ENCODE measurements at places on chromosomes 7 and 10.
A peak's percentile ranks its signal among the peaks of the same experiment; 100 is the strongest.

DNA sequence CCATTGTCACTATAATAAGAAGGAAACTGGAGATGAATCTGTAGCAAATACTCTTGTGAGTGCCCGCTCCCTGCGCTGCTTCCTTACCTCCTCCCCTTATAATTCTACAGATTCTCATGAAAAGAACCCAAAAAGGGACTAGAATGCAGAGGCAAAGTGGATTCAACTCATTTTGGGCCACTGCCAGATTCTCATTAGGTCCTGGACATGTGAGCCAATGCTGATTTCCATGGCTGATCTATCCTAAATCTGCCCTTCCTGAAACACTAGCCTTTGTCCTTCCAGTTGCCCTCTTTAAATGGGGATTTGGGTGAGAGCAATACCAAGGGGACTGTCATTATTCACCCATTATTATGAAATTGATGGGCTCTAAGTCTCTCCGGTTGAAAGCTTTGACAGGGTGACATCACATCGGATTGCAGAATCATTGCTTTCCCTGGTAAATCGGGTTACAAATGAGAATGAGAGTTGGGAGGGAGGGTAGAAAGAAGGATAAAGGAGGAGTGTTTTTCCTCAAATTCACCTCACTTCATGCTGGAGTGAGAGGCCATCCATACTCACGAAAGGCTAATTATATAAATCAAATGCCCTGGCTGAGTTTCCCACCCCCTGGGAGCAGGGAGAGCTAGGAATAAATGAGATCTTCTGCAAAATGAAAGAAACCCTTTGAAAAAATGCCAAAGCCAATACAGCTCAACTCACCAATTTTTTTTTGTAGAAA is 37.5 kb downstream of the PTN start:
- no peak for DNase-seq

DNA sequence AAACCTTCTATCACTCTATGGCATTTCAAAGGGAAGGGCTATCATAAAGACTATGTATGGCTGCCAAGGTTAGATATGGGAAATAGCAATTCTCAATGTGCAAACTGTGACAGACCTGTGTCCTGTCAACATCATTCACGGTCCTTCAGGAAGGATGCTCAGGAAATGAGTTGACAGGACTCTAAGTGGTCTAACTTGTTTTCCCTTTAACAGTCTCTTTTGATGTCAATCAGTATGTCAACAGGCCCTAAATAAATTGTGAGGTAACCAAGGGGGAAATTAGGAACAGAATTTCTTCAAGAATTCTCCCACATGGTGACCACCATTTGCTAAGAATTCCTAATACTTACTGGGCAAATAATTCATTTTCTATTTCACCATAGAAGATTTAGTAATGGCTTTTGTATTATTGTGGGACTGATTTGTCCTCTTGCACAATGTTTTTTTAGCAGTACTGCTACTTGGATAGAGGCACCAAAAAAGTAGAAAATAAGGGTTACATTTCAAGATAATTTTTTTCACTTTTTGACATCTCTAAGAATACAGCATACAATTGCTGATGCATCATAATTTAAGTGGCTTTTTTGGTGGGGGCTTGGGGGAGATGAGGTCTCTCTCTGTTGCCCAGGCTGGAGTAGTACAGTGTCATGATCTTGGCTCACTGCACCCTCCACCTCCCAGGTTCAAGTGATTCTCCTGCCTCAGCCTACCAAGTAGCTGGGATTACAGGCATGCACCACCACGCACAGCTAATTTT is 275.8 kb downstream of the CACNA2D1 start:
- DNase-seq: no peak

- DNase-seq: no peak
Observed at GRCh38 chr7:45211066-45211465, 53.5 kb downstream of the RAMP3 start.

DNA sequence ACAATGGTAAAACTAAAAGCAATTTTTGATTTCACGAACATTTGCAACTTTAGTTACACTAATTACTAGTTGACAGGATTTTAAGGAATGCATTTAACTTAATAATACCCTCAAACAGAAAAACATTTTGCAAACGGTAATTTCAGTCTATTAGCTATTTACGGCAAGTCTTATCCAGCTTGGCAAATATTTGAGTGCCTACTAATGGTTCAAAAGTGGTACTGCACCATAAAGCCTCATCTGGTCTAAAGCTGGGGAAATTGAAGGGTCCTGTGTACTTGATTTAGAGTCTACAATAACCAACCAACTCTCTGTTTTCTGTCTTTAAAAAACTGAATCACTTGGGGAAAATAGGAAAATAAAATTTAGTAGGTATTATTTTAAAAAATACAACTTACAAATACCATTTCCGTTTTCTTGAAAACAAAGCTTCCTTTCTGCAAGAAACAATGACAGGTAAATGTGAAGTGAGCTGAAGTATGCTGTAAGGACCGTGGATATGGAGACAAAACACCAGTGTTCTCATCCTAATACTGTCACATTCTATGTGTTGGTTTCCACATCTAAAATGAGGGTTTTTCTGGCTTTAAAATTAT is 142.3 kb downstream of the VPS50 start:
- peak; percentile 13 for DNase-seq

DNA sequence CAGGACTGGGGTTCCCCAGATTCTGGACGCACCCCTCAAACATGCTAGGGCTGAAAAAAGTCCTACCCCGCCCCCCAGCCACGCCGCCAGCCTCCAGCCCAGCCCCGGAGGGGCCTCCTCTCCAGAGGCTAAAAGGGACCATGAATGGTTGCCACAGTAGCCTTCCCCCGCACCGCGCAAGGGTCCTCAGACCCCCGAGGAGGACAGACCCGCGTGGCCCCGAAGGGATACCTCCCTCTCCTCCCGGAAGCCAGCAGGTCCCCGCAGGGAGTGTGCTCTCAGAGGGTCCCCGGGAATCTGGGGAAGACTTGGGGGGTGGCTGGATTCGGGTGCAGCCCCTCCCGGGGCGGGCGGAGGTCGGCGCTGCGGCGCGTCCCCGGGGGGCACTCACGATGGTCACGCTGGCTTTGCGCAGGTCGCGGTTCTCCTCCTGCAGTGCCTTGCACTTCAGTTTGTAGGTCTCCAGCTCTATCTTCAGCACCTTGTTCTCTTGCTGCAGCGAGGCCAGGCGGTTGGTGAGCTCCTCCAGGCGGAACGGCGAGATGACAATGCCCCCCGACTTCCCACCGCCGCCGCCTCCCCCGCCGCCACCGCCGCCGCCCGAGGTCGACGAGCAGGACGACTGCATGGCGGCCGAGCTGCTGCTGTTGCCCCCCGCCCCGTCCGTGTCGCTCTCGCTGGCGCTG is 482 bp downstream of the CCDC6 start:
- no peak for DNase-seq

DNA sequence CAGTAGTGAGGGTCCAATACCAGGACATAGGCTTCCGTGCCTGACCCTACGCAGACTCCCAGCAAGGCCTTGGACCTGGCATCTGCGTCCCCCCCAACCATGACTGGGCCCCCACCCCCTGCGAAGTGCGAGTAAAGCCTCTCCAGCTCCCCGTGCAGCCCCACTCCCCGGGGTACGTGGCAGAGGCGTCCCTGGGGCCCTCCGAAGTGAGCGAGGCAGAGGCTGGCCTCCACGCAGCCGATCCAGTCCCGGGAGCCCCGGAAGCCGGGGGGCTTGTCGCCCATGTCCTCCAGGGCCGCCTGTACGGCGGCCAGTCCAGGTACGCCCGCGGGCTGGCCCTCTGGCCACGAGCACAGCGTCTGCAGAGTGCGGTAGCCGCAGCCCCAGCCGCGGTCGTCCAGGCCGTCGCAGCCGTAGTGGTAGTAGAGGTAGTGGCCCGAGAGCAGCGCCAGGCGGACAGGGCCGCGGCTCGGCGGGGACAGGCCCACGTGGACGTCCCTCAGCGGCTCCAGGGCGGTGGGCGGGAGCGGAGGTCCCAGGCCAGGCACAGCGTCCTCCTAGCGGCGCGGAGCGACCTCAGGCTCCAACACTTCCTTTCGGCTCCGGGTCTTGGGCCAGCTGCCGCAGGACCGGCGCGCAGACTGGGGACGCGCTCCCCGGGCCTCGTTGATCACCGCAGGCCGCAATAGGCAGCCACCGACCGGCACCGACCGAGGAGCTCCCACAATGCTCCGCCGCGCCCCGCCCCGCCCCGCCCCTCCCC is at the start of gene UFSP1:
Gene UFSP1 (minus strand): TSS at position 728 of the 763 bp plus-strand sequence. CDS start 444 bp downstream, at position 284.
- no peak for DNase-seq

DNA sequence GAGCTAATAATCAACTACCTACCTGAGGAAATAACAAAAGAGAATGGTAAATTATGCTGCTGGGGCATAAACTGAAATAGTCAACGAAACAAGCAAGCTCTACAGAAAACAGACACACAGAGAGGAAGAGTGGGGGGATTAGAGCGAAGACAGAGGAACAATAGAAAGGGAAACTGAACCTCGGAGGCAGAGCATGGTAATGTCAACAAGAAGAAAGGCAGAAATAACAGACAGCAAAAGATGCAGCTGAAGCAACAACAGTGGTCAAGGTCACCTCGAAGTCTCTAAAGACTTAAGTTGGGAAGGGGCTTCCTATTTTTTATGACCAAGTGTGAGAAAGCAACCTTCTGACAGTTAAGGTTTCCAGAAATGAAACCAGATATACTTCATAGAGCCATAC is 177.0 kb downstream of the ZNF438 start:
- no peak for DNase-seq

DNA sequence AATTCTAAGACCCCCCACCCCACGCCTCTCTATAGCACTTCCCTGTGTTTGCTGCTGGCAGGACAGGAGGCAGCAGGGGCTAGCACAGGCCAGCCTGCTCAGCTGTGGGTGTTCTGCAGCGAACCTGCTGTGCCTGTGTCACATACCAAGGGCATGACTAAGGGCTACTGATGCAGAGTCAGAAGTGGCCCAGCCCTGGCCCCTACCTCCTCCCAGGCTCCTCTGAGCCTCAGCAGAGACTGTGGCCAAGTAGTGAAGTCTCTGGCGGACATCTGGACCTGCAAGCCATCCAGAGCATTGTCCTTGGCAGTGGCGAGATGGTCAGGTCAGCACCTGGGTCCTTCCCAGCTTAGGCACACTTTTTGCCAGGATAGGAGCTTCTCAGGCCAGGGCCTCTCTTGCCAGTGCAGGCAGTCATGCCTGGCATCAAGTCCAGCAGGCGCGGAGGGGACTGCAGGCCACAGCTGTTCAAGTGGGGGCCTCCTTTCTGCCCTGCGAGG is 116.3 kb upstream of the RET start:
- DNase-seq: no peak

DNA sequence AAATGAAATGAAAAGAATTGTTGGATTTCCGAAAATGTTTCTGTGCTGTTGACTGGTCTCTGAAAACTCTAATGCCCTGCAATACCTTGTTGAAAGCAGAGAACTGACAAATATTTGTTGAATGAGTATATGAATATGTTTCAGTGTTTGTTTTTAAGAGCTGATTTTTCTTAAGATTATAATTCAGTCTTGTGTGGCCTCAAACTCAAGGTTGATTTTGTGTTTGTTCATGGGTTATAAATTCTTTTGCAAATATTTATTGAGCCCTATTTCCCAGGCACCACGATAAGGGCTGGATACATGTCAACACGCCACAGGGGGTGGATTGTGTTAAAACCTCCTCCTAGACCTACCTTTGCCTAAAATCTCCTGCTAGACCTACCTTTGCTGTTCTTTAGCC is 203.9 kb upstream of the PLPP4 start:
- DNase-seq: no peak

- DNase-seq: no peak
Observed at GRCh38 chr7:157865351-157866165, 528.8 kb downstream of the DNAJB6 start.

DNA sequence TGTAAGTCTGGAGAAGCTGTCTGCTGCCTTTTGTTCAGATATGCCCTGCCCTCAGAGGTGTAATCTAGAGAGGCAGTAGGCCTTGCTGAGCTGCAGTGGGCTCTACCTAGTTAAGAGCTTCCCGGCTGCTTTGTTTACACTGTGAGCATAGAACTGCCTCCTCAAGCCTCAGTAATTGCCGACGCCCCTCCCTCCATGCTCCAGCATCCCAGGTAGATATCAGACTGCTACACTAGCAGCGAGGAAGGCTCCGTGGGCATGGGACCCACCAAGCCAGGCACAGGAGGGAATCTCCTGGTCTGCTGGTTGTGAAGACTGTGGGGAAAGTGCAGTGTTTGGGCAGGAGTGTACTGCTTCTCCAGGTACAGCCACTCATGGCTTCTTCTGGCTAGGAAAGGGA is 26.4 kb upstream of the CXCL12 start:
- no peak for DNase-seq

GRCh38 chr10:97566336-97566996 is 6.1 kb upstream of the ANKRD2 start:
- DNase-seq: no peak

- DNase-seq: no peak
Observed at GRCh38 chr10:70063418-70064098, 10.9 kb downstream of the MACROH2A2 start.

DNA sequence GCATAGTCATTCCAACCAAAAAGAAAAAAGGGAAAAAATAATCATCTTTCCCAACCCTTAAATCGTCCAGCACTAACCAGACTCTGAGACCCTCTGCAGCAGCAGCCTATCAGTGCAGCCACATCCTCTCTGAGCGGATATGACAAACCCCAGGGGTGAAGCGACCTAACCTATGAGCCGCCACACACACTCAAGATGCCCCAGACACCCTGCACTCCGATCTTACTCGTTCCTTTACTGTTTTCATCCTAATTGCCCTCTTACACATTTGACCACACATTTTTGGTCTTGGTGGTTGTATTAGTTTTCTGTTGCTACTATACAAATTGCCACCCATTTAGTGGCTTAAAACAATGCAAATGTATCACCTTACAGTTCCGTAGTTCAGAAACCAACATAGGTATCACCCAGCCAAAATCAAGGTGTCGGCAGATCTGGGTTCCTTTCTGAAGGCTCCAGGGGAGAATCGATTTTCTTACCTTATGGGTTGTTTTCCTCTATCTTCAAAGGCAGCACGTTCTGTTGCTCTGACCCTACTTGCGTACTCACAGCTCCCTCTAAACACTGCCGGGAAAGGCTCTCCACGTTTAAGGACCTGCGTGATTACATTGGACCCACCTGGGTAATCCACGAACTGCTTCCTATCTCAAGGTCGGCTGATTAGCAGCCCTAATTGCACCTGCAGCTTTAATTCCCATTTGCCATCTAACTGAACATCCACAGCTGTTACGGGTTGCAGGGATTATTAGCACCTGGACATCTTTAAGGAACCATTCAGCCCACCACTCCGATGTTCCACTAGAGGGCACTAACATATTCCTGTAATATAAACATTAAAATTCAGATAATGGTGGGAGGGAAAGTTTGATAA is 37.3 kb upstream of the PRSS1 start:
- DNase-seq: no peak

DNA sequence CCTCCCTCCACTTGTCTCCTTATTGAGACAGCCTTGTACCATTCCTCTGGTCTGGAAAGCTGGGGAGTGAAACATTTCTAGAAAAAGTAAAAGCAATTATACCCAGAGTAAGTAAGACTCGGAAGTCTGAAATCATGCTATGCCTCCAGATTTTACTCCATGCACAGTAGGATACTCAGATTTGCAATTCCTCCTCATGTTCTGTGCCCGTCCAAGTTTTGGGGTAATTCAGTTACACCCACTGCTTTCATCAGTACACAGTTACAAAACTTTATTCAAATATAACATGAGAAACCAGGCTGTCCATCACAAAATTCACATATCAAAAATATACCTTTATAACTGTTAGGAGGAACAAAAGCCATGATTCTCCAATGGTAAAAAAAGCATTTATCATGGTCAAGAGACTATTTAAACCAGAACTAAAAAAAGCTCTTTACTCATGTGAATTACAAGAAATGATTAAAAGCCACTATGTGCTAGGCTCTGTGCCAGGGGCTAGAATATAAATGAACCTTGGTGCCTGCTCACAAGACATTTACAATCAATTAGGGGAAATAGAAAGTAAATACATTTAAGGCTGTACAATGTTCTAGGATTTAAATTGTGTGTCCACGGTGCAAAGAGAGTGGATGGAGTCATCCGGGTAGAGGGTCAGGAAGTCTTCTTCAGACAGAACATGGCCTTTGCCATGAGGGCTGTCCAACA is 320.2 kb downstream of the ELMO1 start:
- DNase-seq: no peak

All from non-pigmented ciliary epithelial cell (primary cell).